ENCODE measurements at places on chromosomes 13 and 19.

GRCh38 chr13:25174304-25174703 is 2.2 kb upstream of the AMER2 start:
- no peak for DNase-seq

GRCh38 chr19:5246554-5247155 is 94.0 kb downstream of the PTPRS start:
- DNase-seq: no peak

DNA sequence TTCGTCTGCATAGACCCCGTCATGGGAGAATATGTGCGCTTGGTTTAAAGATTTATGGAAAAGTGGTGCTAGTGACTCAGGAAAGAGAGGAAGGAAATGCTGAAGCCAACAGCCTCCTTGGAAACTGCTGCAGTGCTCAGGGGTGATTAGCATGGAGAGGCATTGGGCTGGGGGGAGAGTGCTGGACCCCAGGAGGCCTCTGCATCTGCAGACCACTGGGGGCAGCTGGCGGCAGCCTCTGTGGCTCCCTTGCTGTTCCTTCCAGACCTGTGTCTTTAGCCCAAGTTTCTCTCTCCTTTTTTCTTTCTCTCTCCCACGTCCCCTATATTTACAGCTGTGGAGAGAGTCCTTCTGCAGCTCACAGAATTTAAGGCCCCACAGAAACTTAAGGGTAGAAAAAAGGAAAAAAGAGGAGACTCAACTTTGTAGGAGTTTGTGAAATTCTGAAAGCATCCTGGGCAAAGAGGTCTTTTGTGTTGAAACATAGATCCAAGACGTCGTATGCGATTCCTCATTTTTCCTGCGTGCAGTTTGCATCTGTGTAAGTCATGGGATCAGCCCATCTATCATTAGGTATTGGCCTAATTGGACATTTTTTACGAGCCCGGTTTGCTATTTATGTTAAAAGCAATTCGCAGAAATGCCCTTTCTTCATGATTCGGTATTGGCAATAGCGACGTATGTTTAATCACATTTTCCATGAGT is 116.2 kb upstream of the ZNF536 start:
- no peak for DNase-seq

- DNase-seq: no peak
Observed at GRCh38 chr13:75263741-75264407, 218.1 kb downstream of the TBC1D4 start.

DNA sequence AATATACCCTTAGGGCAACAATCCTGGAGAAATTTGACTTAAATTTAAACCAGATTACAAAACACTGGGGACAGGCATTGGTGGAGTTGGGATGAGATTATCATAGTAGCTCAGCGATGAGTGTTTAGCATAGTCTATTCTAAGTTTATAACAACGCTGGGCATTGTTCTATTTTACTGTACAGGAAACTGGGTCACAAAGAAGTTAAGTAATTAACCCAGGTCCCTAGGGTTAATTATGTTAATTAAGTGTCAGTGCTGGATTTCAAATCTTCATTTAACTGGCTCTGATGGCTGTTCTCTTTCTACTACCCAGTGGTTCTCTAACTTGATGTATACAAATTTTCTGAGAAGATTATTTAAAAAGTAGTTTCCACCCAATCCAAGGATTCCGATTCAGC is 388.9 kb downstream of the KCNRG start:
- no peak for DNase-seq

DNA sequence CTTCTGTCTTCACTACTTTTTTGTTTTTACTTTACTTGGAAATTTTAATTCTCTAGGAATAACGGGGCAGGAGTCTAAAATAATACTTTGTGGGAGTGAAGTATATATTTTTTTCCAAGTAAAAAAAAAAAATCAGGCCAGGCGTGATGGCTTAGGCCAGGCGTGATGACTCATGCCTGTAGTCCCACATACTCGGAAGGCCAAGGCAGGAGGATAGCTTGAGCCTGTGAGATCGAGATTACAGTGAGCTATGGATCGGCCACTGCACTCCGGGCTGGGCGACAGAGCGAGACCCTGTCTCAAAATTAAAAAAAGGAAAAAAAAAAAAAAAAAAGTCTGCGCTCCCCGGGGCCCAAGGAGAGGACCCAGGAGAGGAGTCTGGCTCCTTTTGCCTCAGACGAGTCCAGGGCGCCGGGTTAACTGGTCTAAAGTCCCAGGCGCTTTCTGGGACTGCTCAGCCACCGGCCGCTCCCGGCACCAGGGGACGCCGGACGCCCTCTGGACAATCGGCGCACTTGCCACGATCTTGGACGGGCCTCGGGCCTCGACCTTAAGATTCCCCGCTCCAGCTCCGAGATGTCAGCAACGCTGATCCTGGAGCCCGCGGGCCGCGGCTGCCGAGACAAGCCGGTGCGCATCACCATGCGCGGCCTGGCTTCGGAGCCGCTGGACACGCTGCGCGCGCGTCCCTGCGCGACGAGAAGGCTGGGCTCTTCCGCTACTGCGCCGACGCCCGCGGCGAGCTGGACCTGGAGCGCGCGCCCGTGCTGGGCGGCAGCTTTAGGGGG is 2.7 kb upstream of the ZFP82 start:
- DNase-seq: peak; percentile 10

GRCh38 chr13:20991741-20992520 is 69.5 kb downstream of the LATS2 start:
- no peak for DNase-seq

- no peak for DNase-seq
Observed at GRCh38 chr19:33606556-33606955, 15.2 kb upstream of the CHST8 start.

GRCh38 chr13:46934749-46935148 is 37.9 kb upstream of the HTR2A start:
- DNase-seq: no peak

GRCh38 chr19:23311551-23311950 is 61.4 kb upstream of the ZNF724 start:
- DNase-seq: no peak

GRCh38 chr19:49106648-49107135 is 7.5 kb upstream of the LIN7B start:
- no peak for DNase-seq

GRCh38 chr13:30047154-30047874 is 196.9 kb upstream of the UBL3 start:
- no peak for DNase-seq

DNA sequence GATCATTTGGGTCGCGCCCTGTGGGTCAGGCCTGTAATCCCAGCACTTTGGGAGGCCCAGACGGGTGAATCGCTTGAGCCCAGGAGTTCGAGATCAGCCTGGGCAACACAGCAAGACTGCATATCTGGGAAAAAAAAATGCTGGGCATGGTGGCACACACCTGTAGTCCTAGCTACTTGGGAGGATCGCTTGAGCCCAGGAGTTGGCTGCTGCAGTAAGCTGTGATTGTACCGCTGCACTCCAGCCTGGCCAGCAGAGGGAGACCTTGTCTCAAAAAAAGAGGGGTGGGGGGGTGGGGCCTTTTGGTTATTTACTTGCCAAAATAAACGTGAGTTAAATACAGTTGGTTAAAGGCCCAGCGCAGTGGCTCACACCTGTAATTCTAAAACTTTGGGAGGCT is 9.8 kb upstream of the ZNF544 start:
- DNase-seq: no peak

GRCh38 chr19:7670150-7670783 is 1.4 kb downstream of the RETN start:
- no peak for DNase-seq

- DNase-seq: no peak
Observed at GRCh38 chr19:7970716-7971448, 27.4 kb upstream of the TIMM44 start.

GRCh38 chr19:35351411-35352176 is 3.9 kb downstream of the FFAR1 start:
- DNase-seq: no peak

- no peak for DNase-seq
Observed at GRCh38 chr13:25802579-25802978, 249.2 kb downstream of the SHISA2 start.

- peak; percentile 92 for DNase-seq
Observed at GRCh38 chr19:50415661-50416033, 3.1 kb upstream of the SPIB start.

- no peak for DNase-seq
Observed at GRCh38 chr13:20882206-20882605, 20.3 kb downstream of the XPO4 start.

GRCh38 chr13:44052780-44053184 is 173.1 kb downstream of the LACC1 start:
- DNase-seq: no peak

- DNase-seq: no peak
Observed at GRCh38 chr13:102677122-102677521, 17.7 kb downstream of the METTL21C start.

DNA sequence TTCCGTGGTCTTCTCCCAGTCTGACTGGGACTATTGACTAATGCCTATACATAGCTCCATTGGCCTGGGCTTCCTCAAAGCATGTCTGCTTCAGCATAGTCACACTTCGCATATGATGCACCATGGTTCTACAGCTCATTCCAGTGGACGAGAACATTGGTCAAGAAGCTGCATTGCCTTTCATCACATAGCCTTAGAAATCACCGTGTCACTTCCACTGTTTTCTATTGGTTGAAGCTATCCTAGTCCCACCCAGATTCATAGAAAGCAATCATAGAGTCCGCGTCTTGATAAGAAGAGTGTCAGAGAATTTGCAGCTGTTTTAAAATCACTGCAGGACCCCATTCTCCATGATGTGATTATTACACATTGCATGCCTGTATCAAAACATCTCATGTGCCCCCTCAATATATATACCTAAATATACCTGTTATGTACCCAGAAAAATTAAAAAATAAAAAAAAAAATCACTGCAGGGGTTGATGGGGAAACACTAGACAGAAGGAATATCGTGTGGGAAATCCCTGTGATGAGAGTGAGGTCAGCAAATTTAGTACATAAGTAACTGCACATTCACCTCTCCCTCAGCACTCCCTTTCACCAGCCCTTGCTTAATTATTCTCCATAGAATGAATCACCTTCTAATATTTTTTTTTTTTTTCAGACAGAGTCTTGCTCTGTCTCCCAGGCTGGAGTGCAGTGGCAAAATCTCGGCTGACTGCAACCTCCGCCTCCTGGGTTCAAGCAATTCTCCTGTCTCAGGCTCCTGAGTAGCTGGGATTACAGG is 2.2 kb upstream of the ARHGAP33 start:
- no peak for DNase-seq

GRCh38 chr19:33273881-33274662 is 28.3 kb downstream of the CEBPA start:
- DNase-seq: no peak

GRCh38 chr13:93025984-93026383 is 200.6 kb upstream of the GPC6 start:
- no peak for DNase-seq

- no peak for DNase-seq
Observed at GRCh38 chr13:51444922-51445321, 7.9 kb downstream of the INTS6 start.

- DNase-seq: no peak
Observed at GRCh38 chr19:49475995-49476880, 2.2 kb downstream of the FLT3LG start.

DNA sequence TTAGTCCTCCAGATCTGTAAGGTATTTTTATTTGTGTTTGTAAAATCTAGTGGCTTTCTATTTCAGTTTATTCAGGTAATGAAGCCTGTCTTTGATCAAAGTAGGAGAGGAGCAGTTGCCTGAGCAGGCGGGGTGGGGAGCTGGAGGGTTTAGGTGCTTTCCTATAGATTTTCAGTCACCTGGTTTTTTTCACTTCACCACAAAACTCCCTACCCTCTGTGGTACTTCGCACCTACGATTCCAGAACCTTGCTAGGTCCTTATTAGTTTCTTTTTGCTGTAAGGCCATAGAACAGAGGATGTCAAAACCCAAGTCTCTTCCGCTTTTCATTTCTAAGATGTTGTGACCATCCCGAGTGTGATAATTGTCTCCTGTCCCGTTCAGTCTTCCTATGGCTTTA is 26.6 kb downstream of the SLAIN1 start:
- DNase-seq: no peak

GRCh38 chr19:12965017-12965811 is 4.2 kb upstream of the DAND5 start:
- peak; percentile 88 for DNase-seq

DNA sequence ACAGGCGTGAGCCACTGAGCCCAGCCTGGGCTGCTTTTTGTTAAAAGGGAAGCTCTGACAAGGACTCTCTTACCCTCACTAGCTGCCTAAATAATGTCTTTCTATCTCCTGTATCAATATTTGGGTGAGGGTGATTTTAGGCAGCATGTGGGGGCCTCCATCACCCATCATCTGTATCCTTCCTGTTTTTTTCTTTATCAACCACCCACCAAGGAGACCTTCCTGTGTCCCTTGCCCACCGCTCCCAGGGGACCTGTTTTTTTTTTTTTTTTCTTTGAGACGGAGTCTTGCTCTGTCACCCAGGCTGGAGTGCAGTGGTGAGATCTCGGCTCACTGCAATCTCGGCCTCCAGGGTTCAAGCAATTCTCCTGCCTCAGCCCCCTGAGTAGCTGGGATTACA is 5.4 kb upstream of the NDUFB7 start:
- DNase-seq: no peak

GRCh38 chr19:43305642-43306041 is 36.3 kb upstream of the PSG9 start:
- no peak for DNase-seq

GRCh38 chr19:14433554-14434501 is 722 bp downstream of the PKN1 start:
- peak; percentile 45 for DNase-seq

DNA sequence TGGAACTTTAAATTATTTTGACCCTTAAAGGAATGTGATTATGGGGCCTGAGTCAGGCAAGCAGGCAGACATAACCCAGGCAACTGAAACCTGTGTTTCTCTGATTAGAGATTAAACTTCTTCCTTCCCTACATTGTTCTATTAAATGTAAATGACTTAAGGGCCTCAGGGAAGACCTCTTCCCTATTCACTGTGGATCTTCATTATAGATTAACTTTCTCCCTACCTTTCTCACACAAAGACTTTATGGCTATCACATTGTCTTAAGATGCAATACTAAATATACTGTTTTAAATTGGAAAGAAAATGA is 8.8 kb upstream of the METTL21C start:
- no peak for DNase-seq

- peak; percentile 70 for DNase-seq
Observed at GRCh38 chr19:35644987-35645679, 3.0 kb upstream of the COX6B1 start.
